Amygdala (tissue), 56 donors: ENCODE measurements at places on chromosomes 5 and 9.

DNA sequence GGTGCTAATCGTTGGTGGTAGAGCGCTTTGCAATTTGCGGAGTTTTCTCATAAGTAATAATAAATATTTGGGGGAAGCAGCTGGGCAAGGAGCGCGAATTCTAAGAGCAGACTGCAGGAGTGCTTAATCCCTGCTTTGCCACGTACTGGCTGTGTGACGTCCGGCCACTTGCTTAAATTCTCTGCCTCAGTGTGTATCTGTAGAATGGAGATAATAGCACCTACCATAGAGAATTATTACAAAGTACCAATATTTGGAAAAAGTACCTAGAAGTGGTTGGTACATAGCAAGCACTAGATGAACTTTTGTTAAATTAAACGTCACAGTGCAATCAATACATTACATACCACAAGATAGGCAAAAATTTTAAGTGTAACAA lies 598 bp upstream of the TMED7 start:
- no peak for DNase-seq

DNA sequence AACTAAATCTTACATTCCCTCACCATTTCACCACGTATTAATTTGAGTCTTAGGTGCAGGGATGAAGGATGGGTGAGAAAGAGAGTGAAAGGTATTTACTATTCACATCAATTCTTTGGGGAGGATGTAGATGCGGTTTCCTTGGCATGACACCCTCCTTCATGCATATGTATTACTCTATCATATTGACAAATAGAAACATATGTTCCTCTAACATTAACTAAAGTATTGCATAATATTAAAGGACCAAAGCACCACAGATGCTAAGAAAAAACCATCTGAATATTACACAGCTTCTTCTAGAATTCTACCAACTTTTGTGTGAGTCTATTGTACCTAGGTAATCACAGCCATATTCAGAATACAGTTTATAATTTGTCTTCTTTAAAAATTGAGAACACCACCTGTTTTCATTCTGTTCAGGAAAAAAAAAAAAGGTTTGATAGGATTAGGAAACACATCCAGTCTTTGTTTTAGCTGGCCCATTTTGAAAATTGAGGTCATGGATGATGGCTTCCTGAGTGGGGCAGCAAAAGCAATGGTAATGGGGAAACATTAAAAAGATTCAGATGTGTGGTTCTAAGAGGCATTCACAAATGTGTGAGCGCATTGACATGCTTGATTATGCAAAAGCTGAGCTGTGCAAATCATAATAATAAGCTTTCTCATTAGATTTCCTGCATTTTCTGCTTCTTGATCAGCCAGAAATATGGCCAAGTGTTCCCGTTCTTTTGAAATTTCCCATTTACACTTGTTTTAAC lies 1011.5 kb upstream of the NUDT12 start:
- no peak for DNase-seq

GRCh38 chr5:35443803-35444595 lies 173.7 kb upstream of the SPEF2 start:
- no peak for DNase-seq

GRCh38 chr9:137026828-137027227 lies 1.2 kb downstream of the ABCA2 start:
- DNase-seq = no peak

DNA sequence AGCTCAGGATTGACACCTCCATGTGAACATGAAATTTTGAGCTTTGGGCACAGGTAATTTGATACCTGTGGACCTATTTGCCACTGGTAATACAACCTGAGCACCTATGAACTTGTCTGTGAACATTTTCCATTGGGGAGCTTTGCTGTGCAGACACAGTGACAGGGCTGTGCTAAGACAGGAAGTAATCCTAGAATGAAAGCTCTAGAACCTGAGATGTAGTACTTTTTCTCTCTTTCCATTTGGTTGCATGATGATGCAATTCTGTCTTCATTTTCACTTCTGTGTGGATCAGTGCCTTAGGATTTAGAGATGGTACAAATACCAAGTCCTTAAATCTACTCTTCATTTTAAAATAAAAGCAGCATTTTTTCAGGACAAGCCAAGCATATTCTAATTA lies 216.9 kb downstream of the NR3C1 start:
- DNase-seq = no peak

GRCh38 chr9:35489313-35490154 lies at the start of gene RUSC2:
TSS of gene RUSC2 (plus strand) at chr9:35490111. CDS start at chr9:35546522, 56,411 bp downstream.
- peak; percentile 80 for DNase-seq

GRCh38 chr5:74295676-74296075 lies 344.9 kb downstream of the ENC1 start:
- DNase-seq = no peak

DNA sequence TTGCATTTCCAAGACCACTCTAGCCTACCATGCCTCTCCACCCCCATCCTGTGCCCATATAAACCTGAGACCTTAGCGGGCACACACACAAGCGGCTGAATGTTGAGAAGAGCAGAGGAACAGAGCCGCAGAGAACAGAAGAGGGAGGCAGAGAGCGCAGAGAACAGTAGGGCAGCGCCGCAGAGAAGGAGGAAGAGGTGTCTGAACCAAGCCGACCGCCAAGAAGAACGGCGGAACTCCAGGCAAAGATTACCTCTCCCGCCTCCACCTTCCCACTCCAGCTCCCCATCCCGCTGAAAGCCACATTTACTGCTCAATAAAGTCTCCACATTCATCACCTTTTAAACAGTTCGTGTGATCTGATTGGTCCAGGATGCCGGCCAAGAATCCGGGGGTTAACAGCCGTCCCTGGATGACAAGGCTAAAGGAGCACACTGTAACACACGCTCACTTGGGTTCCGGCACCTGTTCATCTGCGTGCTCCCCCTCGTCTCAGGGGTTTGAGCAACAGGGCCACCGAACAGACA lies 33.2 kb downstream of the GRIN3A start:
- DNase-seq = no peak

GRCh38 chr5:163670036-163670435 lies 164.6 kb downstream of the MAT2B start:
- DNase-seq = no peak

- DNase-seq = no peak
Observed at GRCh38 chr9:125652759-125653158, 54.2 kb downstream of the MAPKAP1 start.

GRCh38 chr5:59599729-59600128 lies 293.8 kb downstream of the PDE4D start:
- peak; percentile 39 for DNase-seq

GRCh38 chr9:16154521-16155078 lies 601.8 kb downstream of the CCDC171 start:
- DNase-seq = no peak

DNA sequence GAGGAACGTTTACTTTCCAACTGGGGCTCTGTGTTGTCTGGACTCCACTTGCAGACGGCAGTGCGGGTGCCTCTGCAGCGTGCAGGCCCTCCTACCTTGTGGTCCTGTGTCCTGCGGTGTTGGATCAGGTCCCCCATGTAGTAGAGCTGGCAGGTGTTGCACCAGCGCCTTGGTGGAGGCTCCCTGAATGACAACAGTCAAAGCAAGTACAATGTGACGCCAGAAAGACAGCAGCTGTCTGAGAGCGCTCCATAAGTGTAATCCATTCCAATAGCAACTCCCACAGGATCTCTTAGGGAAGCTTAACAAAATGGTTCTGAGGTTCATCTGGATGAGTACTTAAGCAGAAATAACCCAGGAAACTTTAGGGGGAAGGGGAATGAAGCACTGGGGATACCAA lies 9.9 kb downstream of the BBLN start:
- no peak for DNase-seq

DNA sequence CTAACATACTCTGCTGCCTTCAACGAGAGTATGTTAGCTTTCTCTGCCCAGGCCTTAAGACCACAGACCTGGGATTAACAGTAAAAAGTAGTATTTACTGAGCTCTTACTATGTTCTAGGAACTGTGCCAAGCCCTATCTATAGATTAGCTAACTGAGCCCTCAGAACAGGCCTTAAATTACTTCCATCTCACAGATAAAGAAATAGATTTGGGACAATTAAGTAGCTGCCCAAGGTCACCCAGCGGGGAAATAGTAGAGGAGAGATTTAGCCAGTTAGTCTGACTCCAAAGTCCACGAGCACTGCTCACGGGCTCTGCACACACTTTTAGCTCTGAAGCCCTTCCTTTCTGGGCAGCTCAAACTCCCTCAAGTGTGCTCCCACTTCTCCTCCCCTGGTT lies 64.5 kb upstream of the EQTN start:
- DNase-seq = no peak

DNA sequence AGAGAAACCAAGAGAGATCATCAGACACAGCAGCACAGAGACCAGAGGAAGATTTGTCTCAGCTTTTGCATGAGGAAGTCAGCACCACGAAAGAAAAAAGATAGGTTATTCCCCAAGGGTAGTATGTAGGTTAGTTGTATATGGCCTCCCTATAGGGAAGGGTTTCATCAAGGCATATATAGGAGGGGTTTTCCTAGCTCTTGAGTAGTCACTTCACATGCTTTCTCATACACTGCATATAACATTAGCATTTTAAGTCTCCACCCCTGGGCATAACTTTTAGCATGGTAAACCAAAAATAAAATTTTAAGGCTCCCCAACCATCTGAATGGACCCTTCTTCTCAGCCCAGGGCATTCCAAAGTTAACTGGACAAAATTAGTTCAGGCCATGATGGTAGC lies 1571.6 kb upstream of the ACO1 start:
- DNase-seq = no peak

GRCh38 chr5:14190194-14191164 lies 47.3 kb downstream of the TRIO start:
- no peak for DNase-seq

DNA sequence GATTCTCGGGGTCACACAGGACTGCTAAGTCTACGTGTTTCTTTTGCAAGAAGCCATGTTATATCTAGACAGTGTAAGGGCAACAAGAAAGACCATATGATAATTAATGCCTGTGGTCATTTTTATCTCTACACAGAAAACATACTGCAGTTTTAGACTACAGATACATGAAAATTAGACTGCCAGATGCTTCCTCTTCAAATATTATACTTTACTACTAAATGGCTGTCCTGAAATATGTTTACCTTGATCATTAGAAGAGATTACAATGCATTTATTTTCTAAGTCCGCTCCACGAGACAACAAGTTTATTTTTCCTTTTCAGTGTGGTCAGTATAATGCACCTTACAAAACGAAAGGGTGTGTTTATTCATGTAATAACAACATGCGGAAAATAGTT lies 147.6 kb downstream of the KIAA0825 start:
- no peak for DNase-seq

DNA sequence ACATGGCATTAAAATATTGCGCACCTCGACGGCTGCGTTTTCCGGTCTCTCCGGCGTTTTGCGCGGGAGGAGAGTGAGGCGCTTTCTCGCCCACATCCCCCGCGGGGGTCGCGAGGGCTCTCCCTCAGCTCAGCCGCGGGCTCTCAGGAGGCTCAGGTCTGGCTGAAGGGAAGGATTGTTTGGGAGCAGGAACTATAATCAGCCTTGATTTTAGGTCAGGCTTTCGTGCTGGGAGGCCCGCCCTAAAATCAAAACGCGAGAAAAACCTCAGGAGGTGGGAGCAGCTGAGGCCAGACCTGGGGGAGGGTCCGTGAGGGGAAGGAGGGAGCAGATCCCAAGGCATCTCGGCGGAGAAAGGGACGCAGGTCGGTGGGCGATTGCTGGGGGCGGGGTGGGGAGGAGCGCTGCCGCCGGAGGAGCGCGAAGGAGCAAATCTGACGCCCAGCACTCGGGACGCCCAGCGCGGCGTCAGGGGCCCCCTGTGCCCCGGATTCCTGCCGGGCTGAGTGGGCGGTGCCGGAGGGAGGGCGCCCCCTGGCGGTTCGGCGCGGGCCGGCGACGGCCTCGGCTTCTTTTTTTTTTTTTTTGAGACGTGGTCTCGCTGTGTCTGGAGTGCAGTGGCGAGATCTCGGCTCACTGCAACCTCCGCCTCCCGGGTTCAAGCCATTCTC lies 18.7 kb upstream of the RNF130 start:
- peak; percentile 47 for DNase-seq

GRCh38 chr5:73435759-73436534 lies 12.6 kb downstream of the FOXD1 start:
- DNase-seq = no peak

DNA sequence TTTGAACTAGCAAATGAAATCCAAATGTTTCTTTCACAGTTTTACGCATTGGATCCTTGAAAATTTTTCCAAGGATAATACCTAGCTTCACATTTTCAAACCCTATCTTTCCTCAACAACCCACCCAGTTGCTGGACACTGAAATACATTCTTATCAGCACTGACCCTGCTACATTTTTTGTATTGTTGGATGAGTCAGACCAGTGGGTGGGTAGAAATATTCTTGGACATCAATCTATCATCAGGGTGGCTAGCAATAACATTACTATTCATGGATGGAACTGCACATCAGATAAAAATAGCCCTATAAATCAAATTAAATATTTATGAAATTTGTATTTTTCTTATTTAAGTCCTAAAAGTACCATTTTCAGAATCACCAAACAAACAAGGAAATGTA lies 407.4 kb upstream of the IZUMO3 start:
- DNase-seq = no peak

DNA sequence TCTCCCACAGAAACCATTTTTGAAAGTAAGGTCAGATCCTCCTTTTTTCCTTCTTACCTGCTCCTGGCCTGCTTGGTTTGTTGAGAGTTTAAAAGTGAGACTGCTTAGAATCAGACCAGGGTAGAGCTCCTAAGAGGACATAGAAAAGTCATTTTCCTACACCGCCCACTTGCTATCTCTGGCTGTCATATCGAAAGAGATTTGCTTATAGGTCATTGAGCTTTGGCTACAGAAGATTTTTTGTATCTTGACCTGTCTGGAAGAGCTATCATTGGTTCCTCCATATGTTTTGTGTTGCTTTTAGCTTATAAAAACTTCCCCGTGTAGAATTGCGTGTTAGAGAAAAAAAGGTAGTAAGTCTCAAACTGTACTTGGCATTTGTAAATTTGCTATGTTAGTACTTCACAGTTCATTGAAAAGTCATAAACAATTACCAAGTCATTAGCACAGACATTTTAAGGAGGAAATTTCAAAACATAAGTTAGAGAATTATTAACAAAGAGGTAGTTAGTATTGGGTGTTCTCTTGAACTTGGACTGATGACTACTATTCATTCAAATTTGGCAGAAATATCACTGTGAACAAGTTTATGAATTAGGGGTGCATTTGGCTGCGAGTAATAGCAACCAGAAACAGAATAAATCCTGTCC lies 96.6 kb downstream of the MAN2A1 start:
- no peak for DNase-seq

DNA sequence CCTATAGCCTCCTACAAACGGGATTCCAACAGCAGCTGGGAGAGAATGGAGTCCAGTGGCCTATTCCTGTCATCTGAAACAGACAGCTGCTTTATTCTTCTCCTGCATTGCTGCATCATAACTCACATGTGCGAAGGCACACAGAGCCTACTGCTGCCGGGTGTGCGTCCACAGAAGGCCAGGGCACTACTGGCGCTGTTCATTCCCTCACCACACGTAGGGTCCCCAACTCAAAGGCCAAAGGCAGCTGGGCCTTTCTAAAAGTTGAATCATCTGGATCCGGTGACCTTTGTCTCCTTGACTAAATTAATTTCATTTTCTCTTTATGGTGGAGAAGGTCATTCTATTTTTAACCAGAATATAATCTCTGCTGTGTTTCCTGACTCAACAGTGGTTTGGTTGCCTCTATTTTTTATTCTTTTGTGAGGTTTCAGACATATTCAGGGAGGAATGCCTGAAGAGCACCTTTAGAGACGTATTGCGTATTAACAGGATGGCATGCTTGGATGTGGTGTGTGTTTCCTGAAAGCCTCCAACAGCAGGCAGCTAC lies 10.8 kb upstream of the SPATA24 start:
- no peak for DNase-seq

- DNase-seq = no peak
Observed at GRCh38 chr5:81761270-81761669, 10.4 kb upstream of the SSBP2 start.
